ENCODE measurements at places on chromosomes 7 and 10.

DNA sequence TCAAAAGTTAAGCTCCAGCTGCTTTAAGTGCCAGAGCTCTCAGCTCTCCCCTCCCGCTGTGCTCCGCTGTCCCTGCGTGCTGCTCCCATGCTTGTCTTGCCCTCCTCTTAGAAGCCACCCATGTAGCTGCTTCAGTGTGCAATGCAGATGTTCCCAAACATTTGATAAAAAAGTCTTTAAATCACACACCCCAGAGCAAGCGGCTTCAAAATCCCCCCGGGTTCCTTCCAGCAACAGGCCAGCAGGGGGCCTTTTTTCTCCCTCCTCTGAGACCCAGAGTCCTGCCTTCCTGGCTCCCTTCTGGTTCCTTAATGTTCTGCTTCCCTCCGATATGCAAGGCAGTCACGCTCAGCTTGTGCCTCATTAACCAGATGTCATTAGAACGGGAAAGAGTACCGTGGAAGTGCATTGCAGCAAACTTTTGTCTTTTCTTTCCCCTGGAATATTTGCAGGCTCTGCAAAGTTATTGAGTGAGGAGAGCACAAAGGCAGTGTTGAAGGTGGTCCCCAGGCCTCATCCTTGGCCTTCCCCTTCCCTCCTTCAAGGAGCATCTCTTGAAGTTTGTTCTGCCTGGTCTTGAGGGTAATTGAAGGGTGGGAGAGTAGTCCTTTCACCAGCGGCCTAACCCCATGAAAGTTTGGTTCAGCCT is 25.5 kb downstream of the LDB3 start:
- DNase-seq, result no peak

- no peak for DNase-seq
These were observed 70.7 kb upstream of the STEAP4 start for GRCh38 chr7:88377434-88377833.

DNA sequence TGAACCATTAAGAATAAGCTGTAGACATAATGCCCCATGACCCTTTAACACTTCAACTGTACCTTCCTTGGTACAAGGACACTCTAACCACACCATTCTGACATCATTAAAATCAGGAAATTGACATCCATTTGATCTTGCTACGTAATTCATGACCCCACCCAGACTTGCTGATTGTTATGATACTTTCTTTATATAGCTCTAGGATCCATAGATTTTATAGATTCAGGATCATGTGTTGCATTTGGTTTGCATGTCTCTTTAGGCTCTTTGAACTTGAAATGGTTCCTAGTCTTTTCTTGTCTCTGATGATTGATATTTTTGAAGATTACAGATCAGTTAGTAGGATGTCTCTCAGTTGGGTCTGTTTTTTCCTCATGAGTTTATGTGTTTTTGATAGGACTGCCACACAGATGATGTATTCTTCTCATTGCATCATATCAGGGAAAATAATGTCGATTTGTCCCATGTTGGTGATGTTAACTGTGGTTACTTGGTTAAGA is 13.5 kb downstream of the CCM2 start:
- DNase-seq, result no peak

- DNase-seq, result no peak
These were observed 342.9 kb downstream of the TNS3 start for GRCh38 chr7:47239034-47239433.

GRCh38 chr7:6346581-6346980 is 74.2 kb upstream of the CYTH3 start:
- DNase-seq, result no peak

GRCh38 chr7:24754906-24755506 is 2.3 kb downstream of the GSDME start:
- DNase-seq, result no peak

- no peak for DNase-seq
These were observed 2.2 kb upstream of the ASCC1 start for GRCh38 chr10:72218325-72218724.

DNA sequence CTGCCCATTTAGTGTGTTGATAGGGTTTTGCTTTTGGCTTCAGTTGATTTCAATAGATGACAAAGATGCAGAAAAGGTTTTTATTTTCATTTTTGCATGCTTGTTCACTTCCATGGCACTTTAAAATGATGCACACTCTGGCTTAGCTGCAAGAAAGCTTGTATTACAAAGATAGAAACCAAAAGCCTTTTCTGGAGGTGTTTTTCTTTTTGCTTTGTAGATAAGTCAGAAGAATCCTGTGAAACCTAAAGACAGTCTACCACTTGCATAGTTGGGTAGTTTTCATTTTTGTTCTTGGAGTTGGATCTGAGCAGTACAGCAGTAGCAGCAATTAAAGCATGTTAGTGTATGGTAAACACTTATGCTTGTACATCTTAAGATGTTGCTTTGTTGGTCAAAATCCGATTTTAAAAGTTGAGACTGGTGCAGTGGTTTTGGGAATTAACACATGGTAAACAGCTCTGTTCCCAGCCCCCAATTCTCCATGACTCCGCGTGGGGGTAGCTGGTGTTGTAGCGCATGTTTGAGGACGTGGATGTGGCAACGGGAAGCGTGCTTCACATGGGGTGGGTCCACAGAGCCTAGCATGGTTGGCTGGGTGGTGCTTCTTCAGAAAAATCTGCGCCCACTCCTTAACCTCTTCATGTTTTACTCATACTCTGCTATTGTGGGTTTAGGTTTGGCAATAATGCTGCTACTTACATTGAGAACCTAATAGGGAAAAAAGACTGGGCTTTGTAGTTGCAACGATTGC is 19.8 kb downstream of the CCNY start:
- no peak for DNase-seq

- no peak for DNase-seq
These were observed 66.1 kb downstream of the KCNMA1 start for GRCh38 chr10:77571490-77571889.

- DNase-seq, result no peak
These were observed 108.7 kb downstream of the DOCK4 start for GRCh38 chr7:112097524-112097923.
